CD4-positive, alpha-beta T cell treated with Interleukin-1 beta for 1 hour (primary cell): ENCODE measurements at places on chromosomes 7 and 10.

GRCh38 chr10:74544106-74544505 lies 282.3 kb upstream of the KAT6B start:
- DNase-seq: no peak

DNA sequence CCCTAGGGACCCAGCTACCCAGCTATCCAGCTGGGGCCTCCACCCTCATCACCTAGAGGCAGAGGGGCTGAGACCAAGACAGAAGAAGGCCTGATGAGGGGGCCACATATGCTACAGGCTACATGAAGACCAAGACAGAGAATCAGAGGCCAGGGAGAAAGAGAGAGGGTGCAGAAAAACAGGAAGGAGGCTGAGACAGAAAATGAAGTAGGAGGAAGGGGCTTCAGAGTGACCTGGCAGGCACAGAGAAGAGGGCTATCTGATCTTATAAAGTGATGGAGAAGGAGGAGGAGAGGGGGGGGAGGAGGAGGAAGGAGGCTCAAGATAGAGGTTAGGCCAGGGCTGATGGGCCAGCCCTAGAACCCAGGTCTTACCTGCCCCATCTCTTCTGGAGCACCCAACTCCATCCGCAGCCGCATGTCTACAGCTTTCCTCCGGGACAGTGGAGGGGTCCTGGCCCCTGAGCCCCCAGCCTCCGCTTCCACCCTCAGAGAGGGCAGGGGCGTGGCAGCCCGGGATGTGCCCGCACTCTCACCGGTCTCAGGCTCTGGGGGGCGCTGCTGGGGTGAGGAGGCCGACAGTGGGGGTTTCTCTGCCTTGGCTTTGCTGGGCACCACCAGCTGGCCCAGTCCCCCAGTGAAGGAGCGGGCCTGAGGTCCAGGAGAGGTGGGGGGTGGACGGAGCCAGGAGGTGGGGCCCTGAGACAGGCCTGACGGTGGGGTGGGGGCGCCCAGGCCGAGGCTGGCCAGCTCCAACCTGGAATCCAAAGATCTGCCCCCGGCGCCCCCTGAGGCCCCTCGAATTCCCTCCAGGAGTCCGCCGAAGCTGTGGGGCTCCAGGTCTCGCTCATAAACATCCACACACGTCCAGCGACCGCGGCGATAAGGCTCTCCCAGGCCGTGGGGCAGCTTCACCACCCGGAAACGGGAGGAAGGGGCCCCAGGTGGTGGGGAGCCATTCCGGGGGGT lies 1.8 kb downstream of the TSC22D4 start:
- peak; percentile 23 for DNase-seq

DNA sequence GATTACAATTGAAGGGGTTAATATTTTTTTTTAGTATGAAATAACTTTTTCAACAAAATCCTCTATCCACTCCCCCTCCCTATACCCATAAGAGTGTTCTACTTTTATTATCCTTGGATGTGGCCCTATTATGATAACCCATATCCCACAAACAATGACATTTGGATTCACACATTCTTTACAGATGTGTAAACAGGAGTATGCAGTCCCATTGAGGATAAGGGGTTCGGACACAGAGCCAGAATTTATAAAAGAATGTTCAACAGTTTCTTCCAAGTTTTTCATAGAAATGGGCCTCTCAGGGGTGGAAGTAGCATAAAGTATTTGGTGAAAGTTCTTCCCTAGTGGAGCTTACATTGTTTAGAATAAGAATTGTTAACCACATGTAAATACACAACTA lies 16.1 kb upstream of the PCLO start:
- DNase-seq: no peak

GRCh38 chr7:110698576-110698975 lies 392.4 kb upstream of the LRRN3 start:
- no peak for DNase-seq

DNA sequence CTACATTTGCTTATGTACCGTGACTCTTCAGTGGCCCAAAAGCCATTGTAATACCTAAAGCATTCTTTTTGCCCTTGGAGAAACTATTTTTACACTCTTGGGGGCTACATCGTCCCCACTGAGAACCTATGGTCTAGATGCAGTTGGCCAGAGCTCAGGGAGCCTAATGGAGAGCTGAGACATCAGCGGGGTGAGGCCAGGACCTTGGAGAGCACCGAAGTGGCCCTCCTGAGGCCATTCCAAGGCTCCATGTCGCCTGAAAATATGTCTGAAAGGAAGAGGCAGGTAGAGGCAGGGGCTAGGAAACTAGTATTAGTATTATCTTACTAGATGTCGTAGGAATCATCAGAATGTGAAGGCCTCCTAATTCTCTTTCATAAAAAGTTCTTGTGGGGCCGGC lies 4.9 kb downstream of the PKD2L1 start:
- no peak for DNase-seq

GRCh38 chr10:88809621-88810020 lies 7.1 kb downstream of the LIPM start:
- no peak for DNase-seq

DNA sequence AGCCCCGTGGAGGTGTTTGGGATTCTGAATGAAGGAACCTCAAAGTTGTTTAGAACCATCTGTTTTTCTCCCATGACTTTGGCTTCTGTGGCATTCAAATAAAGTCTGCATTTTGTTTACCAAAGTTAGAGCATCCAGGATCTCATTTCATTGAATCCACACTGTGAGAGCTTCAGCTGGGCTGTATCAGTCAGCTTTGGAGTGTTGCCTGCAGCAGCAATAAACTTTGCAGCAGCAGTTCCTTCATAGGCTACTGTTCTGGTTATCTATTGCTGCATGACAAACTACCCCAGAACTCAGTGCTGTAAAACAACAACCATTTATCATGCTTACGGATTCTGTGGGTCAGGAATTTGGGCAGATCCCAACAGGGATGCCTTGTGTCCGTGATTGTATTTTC lies 1575.2 kb upstream of the LRRTM3 start:
- DNase-seq: no peak

- no peak for DNase-seq
These were observed 138.5 kb downstream of the PLXNA4 start for GRCh38 chr7:132437730-132438129.

- DNase-seq: peak; percentile 24
These were observed 121.3 kb upstream of the WIPF3 start for GRCh38 chr7:29684787-29685650.

DNA sequence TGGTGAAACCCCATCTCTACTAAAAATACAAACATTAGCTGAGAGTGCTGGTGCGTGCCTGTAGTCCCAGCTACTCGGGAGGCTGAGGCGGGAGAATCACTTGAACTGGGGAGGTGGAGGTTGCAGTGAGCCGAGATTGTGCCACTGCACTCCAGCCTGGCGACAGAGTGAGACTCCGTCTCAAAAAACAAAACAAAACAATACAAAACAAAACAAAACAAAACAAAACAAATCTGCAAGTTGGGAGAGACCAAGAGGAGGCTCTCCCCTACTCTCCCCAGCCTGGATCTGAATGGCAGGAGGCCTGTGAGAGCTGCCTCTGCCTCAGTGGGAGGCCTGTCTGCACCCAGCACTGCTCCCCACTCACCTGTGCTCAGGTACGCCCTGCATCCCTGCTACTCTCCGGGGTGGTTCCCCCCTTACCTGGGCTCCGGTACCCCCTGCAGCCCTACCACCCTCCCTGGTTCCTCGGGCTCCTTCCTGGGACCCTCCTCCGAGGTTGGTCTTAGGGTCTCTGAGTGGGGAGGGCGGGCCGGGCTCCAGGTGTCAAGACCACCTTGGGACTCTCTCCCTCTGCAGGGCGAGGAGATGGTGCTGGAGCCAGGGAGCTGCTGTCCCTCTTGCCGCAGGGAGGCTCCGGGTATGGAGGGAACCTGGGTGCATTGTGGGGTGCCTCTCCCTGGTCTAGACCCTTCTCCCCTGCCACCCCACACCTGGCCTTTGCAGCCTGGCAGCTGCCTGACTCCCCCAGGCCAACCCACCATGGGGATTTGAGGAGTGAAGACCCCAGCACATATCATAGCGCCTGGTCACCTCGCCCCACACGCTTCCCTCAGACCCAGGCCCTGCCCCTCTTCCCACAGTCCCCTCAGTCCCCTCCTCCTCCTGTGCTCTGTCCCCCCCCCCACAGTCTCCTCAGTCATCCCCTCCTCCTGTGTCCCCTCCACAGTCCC lies 9.5 kb upstream of the ZNF862 start:
- no peak for DNase-seq

- no peak for DNase-seq
These were observed 49.9 kb downstream of the TRIM24 start for GRCh38 chr7:138510003-138510402.

GRCh38 chr10:88164471-88164870 lies 301.0 kb downstream of the PTEN start:
- no peak for DNase-seq

GRCh38 chr10:131431978-131432690 lies 120.6 kb upstream of the TCERG1L start:
- no peak for DNase-seq

DNA sequence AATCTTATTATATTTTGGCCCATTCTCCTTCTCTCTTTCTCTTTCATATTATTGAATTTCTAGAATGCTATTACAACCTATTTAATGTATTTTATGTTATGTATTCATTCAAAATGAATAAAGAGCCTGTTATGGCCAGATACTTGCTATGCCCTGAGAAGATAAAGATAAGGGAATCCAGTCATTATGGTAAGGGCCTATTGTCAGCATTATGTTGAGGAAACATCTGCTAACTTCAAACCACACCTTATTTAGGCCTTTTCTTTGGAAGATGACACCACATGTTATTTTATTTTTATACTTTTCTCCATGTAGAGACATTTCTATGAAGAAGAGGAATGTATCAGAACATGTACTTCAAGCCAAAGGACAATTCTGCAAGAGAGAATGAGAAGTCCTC lies 60.5 kb upstream of the MPP7 start:
- no peak for DNase-seq

DNA sequence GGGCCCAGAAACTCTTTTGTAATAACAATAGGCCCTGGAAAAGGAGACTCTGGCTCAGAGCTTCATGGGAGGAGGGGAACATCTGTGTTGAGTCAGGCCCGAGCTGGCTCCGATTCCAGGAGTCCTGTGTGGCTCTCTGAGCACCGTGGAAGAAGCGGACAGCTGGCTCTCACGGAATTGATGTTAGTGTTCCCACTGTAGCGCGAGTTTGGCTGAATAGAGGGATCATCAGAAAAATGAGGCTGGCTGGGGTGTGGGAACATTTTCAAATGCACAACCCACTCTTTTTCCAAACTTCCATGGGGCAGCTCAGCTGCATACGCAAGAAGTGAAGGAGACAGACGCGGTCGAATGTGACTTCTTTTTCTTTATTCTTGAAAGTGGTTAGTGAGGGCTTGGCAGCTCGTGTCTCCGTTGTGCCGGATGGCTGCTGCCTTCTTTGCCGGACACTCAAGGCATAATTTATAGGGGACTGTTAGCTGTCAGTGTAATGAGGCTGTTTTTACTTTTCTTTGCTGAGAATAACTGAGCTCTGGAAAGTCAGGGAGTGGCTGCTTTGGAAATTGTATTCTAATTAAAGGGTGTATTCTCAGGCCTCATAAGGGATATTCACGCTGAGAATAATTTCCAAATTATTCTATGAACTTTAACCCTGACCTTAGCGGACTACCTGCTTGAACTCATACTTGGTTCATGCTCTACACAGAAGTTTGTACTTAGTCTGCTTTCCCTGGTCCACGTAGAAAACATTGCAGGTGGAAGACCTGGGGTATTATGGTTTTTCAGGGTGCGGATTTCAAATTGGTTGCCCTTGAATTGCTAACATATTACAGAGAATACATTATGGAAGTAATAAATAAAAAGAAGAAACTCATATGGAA lies 23.1 kb downstream of the MDFIC start:
- no peak for DNase-seq

DNA sequence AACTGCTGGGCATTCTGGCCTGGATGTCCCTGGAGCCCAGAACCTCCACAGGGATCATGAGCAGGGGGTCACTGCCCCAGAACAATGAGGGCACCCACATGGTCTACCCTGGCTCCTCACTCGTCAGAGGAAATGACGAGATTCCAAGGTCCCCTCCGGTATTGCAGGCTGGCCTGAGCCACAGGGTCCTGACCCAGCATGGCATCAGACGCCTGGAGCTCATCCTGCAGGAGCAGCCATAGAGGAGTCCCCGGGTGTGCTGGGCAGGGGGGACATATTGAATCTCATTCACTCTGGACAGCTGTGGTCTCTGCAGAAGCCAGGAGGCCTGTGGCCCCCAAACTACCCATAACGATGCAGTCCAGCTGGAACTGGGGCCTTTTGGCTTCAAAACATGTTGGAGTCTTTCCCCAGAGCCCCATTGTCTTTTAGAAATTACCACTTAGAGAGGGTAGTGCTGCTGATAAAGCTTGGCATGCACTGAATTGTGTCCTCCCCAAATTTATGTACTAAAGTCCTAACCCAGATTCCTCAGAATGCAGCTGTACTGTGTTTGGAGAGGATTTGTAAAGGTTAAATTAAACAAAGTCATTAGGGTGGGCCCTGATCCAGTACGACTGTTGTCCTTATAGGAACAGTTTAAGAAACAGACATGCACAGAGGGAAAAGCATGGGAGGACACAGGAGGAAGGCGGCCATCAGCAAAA lies 27.7 kb downstream of the ANXA8 start:
- DNase-seq: no peak

DNA sequence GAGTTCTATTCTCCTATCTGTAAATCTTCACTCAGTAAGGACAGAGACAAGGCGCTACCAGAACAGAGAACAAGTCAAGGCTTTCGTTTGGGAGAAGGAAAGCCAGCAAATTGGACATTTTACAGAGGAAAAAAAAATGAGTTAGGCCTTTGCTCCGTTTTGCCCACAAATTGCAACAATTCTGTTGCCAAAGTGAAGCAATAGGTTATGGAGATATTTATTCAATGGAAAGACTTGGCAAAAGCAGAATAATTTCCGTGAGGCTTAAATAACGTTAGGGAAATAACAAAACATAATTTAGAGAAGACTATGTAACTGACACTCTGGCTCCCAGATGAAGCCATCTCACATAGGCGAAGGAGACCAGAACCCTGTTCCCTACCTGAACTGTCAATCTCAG lies 67.5 kb downstream of the MKX start:
- DNase-seq: no peak

DNA sequence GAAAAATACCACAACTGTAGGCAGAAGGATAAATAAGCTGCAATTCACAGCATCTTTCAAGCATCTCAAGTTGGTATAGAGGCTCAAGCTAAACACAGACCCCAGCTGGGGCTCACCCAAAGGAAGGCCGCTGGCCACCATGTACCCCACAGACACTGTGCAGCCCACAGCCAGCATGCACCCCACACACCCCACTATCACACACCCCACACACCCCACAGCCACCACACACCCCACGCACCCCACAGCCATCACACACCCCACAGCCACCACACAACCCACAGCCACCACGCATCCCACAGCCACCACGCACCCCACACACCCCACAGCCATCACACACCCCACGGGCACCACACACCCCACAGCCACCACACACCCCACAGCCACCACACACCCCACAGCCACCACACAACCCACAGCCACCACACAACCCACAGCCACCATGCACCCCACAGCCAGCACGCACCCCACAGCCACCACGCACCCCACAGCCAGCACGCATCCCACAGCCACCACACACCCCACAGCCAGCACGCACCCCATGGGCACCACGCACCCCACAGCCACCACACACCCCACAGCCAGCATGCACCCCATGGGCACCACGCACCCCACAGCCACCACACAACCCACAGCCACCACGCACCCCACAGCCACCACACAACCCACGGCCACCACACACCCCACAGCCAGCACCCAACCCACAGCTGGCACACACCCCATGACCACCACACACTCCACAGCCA lies 214.7 kb downstream of the DNAJB6 start:
- DNase-seq: no peak

- DNase-seq: no peak
These were observed 78.5 kb upstream of the FZD1 start for GRCh38 chr7:91185771-91186170.
